ENCODE measurements at places on chromosomes 1 and 21.

GRCh38 chr1:82503822-82504221, 703.1 kb downstream of the ADGRL2 start:
- no peak overlapping the region for H3K27ac ChIP-seq
- H3K27me3 ChIP-seq = no peaks in the 10 kb centered on the region
- H3K4me1 ChIP-seq = no peaks in the 10 kb centered on the region
- no peaks in the 10 kb centered on the region for H3K36me3 ChIP-seq
- DNase-seq = no peak

DNA sequence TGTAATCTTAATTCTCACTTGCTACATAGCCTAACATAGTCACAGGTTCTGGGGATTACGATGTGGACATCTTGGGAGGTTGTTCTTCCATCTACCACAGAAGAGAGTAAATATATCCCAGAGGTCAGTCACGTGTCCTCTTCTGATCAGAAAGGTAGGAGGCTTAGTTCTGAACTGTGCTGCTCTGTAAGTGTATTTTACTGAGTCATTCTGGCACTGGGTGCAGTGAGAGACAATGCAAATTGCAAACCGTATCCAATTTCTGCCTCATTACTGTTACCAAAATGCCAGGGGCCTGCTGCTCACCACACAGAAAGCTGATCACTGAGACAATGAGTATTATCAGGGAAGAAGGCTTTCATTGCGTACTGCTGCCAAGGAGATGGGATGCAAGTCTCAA, 104.0 kb downstream of the GABPA start:
- no peak overlapping the region for H3K27ac ChIP-seq
- no peak for DNase-seq
- H3K36me3 ChIP-seq = no peaks in the 10 kb centered on the region

DNA sequence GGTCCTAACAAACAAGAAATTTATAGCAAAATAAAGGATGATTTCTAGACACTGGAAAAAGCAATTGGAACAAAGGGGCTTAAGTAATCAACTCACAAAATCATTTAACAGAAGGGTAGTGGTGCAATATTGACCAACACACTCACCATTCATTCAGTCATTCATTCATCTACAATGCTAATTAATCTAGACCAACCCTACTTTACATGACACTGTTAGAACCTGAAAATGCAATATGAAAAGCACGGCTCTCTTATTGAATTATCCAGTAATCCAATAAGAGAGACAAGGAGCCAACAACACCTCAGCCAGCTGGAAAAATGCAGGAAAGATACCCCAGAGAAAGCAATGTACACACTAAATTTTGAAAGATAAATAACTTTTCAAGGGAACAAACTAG, 310.8 kb upstream of the NR5A2 start:
- no peak for DNase-seq
- no peaks in the 10 kb centered on the region for H3K36me3 ChIP-seq
- no peak overlapping the region for H3K4me3 ChIP-seq
- no peaks in the 10 kb centered on the region for H3K4me1 ChIP-seq
- no peak overlapping the region for H3K27ac ChIP-seq

GRCh38 chr1:173190101-173190936, 16.8 kb downstream of the TNFSF4 start:
- no peak overlapping the region for H3K27ac ChIP-seq
- no peaks in the 10 kb centered on the region for H3K36me3 ChIP-seq
- no peaks in the 10 kb centered on the region for H3K4me1 ChIP-seq
- no peak for DNase-seq

DNA sequence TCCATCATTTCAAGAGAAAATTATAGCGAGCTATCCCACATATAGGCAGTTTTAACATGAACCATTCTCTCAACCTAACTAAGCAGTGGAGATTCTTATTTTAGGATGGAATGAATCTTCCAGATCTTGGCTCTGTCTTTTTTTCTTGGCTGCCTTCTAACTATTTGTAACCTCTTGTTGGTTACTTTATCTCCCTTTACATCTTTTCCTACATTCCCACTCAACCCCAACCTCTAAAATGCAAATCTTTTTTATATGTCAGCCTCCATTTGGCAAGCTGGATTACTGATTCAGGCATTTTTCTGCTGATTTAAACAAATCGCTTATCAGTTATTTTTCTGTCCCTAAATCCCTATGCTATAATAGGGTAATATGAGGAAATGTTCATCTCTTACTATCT, 46.9 kb upstream of the LHX8 start:
- H3K36me3 ChIP-seq = no peaks in the 10 kb centered on the region
- no peak for DNase-seq
- H3K4me1 ChIP-seq = no peaks in the 10 kb centered on the region
- H3K27ac ChIP-seq = no peak overlapping the region
- H3K4me3 ChIP-seq = no peak overlapping the region
- H3K27me3 ChIP-seq = no peaks in the 10 kb centered on the region

DNA sequence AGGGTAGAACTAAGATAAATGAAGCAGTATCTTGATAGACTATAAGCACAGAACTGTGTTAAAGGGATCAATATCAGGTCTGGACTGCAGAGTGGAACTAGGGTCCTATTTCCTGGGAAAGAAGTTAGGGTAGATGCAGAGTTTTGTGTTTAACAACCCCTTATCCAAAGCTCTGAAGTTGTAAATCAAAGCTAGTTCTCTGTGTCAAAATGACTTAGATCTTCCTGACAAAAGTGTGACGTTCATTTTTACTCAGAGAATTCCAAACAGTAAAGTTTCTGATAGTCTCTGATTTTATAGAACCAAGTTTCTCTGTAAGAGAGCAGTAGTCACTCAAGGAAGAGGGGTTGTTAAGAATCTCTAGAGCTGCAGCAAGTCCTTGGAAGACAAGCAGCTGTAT, 8.3 kb downstream of the NUCKS1 start:
- H3K27ac ChIP-seq = no peak overlapping the region
- no peak overlapping the region for H3K4me3 ChIP-seq
- DNase-seq = no peak
- H3K27me3 ChIP-seq = no peaks in the 10 kb centered on the region
- H3K36me3 ChIP-seq = no peaks in the 10 kb centered on the region

GRCh38 chr1:82903626-82904025, 1095.3 kb downstream of the TTLL7 start:
- H3K27me3 ChIP-seq = no peaks in the 10 kb centered on the region
- DNase-seq = no peak
- H3K36me3 ChIP-seq = no peaks in the 10 kb centered on the region
- no peak overlapping the region for H3K4me3 ChIP-seq
